ENCODE measurements at places on chromosomes 12 and 14.

- DNase-seq, result no peak
Measured at GRCh38 chr12:6058481-6059161, 65.8 kb downstream of the VWF start.

DNA sequence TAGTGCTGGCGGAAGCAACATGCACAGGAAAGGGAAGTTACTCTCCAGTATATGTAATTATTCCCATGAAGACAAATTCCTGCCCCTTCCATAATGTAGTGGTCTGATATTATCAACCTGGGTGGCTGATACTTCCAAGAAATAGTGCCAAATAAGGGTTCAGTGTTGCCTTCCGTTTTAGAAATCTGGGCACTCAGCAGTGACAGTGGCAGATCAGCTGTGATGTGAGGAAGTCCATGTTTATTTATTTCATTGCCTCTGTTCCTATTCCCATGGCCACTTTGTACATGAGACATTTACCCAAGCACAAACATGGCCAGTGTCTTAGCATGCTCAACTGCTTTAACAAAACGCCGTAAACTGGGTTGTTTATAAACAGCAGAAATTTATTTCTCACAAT, 20.3 kb upstream of the POC1B start:
- DNase-seq, result no peak

- no peak for DNase-seq
Measured at GRCh38 chr12:9687228-9687627, 17.7 kb downstream of the CLEC2D start.

- no peak for DNase-seq
Measured at GRCh38 chr12:50110127-50110761, 1.8 kb upstream of the COX14 start.

- DNase-seq, result no peak
Measured at GRCh38 chr14:21997300-21997699, 323.7 kb upstream of the OR4E1 start.

DNA sequence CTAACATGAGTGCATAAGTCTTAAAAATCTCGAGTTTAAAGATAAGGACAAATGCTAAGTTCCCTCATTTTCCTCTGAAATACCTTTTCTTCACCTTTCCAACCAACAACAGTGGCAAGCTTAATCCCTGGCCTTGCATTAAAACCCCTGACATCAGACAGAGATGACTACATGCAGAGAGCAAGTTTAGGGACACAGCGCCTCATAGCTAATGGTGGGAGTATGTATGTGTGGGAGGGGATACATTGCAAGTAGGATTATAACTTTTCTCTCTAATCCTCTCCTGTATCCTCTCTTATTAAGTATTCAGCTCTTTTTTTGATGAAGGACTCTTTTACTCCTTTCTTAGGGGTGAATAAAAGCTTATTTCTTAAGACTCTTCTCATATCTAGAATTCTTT, 547.1 kb downstream of the CCER1 start:
- no peak for DNase-seq

DNA sequence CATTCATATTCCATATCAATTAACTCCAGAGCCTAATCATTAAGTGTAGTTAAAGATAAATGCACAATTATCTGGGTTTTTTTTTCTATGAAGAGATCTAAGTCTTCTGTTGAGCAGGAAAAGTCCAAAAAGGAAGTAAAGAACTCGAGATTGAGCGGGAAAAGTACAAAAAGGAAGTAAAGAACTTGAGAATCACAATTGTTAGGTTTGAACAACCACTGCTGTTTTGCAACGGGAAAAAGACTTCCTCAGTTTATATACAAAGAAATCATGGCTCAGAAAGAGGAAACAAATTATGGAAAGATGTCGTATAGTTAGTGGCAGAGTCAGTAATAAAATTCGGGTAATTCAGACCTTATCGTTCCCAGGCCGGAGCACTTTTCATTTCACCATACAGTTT, 63.3 kb downstream of the PPP1R12A start:
- DNase-seq, result no peak

GRCh38 chr12:50013361-50014147, 11.7 kb downstream of the RACGAP1 start:
- no peak for DNase-seq

GRCh38 chr12:131783915-131784541, 44.2 kb upstream of the MMP17 start:
- no peak for DNase-seq

DNA sequence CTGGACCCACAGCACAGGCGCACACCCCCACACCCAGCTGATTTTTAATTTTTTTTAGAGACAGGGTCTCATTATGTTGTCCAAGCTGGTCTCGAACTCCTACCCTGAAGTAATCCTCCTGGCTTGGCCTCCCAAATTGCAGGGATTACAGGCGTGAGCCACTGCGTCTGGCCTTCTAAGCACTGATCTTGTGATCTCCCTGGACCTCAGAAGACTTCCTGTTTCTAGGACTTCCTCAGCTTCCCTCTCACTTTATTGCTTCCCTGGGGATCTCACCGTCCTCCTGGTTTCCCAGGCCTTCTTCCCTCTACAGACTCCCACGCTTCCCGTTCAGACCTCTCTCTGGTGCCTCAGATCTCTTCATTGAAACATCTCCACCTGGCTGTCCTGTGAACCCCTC, 13.8 kb downstream of the ZNF839 start:
- no peak for DNase-seq

GRCh38 chr12:102694903-102695302, 214.5 kb upstream of the IGF1 start:
- DNase-seq, result no peak

DNA sequence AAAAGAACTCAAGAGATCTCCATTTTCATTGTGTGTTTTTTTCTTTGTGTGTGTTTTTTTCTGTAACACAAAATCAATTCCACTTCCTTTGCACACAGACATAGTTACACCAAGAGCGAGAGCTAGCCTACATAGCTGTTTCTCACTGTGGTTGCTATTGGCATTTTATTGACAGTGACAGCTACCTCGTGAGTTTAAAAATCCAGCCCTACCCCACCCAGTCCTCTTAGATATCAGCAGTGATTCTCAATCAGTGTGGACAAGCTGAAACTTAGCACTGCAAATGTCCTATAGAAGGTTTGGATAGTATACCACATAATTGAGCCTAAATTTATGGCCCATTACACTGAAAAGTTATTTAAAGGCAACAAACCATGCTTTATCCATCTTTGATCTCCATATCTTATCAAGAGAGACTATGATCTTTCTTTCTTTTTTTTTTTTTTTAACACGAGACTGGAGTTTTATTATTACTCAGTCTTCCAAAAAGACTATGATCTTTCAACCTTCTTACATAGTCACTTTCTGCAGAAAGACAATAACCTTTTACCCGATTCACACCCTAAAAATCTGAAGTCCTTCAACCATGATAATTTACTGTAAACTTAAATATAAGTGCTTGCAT, 46.8 kb downstream of the ATP2B1 start:
- no peak for DNase-seq

DNA sequence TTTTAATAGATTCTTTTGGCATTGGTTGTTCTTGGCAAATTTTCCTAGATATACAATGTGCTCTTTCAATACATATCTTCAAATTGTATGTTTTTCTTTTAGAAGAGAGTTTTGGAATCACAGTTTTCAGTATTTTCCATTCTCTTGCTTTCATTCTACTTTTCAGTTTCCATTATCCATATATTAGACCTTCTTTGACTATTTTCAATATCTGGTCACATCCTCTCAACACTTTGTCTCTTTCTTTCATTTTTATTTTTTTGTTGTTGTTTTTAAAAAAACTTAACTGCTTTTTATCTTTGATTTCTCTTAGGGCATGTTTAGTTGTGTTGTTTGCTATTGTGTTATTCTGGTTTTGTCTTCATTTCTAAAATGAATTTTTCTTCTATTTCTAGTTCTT, 59.9 kb upstream of the CLMN start:
- no peak for DNase-seq

DNA sequence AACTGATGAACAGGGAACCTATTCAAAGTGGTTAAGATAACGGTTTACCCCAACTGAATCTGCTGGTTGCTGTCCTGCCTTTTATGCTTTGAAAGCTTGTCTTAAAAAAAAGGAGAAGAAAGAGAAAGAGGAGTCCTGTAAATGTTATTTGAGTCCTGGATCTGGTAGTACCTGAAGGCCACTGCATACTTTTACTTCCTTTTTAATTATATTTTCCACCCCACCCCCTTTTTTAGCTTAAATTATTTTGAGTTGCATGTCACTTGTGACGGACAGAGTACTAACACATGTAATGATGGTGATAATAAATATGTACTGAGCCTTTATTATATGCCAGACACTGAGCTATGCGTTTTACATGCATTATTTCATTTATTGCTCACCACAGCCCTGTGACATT, 2.5 kb upstream of the AMIGO2 start:
- no peak for DNase-seq

DNA sequence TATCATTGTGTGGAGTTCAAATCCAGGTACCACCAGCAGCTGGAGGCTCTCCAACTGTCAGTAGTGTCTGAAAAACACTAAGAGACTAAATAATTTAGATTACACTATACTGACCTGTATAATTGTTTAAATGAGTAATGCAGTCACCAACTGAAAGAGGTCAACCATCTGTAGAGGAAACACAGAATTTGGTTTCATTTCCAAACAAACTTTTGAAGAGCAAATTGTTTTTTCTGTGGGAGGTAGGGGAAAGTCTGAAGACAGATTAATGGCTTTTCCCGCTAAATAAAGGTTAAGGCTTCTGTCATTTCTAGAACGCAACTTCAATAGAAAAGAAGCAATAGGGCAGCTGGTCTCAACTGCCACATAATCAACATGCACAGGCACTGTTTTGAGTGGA, 462.6 kb downstream of the PRKD1 start:
- no peak for DNase-seq

GRCh38 chr12:94553130-94553519, 93.5 kb upstream of the CEP83 start:
- no peak for DNase-seq

GRCh38 chr14:101022916-101023435, 119.5 kb upstream of the RTL1 start:
- peak; percentile 23 for DNase-seq

- DNase-seq, result peak; percentile 49
Measured at GRCh38 chr14:93745603-93746273, 42.5 kb downstream of the PRIMA1 start.

- DNase-seq, result no peak
Measured at GRCh38 chr14:50082784-50083466, 33.4 kb downstream of the VCPKMT start.

- DNase-seq, result peak; percentile 87
Measured at GRCh38 chr12:103571286-103571685, 15.8 kb upstream of the STAB2 start.

GRCh38 chr12:130461447-130461815, 123.7 kb downstream of the PIWIL1 start:
- DNase-seq, result no peak

DNA sequence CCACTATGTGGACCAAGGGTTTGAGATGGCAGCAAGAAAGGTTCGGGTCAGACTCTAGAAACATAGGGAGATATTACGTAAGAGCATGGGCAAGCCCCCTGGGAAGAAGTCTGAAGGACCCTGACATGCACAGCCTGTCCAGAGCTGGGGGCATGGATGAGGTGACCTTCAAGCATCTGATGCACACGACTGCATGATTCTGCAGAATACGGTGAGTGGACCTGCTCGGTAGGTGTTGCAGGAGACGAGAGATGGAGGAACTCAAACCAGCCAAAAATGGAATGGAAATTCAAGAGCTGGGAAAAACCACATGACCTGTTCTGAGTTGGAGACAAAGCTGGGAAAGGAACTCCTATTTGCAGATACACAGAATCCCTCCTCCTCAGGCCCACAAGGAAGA, 43.6 kb downstream of the ANO2 start:
- DNase-seq, result no peak

DNA sequence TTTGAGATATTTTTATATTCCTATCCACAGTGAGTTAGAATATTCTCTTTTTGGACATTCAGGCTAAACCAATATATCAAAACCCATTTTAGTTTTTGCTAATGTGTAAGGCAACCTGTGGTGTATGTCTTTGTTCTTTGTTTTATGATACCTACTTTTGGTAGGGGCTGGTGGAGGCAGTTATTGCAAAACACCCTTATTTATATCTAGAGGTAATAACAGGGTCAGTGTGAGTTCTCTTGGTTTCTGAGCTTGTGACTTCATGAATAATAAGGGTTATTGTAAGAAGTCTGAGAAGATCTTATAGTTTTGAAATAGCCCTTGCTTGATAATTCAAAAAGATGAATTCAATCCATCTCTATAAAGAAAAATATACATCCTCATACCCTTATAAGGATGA, 235.1 kb upstream of the LRIG3 start:
- DNase-seq, result no peak

DNA sequence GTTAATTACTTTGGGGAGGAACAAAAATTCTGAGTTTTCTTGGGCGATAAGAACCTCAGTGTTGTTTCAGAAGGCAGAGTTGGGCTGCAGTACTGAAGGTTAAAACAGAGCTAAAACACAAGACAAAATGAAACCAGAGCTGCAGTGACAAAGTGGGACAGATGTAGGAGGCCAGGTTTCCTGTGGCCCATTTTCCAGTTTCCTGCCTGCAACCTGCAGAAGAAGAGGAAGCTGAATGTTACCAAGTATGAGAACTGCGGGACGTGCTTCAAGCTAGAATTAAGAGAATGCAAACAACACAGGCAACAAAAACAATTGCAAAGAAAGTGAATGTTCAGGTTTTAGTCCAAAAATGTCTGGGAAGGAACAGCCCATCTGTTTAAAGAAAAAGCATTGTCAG, 17.8 kb downstream of the ELK3 start:
- DNase-seq, result no peak

- DNase-seq, result no peak
Measured at GRCh38 chr12:131720921-131721320, 10.0 kb downstream of the SFSWAP start.

GRCh38 chr14:70239802-70240201, 51.1 kb upstream of the SLC8A3 start:
- no peak for DNase-seq

DNA sequence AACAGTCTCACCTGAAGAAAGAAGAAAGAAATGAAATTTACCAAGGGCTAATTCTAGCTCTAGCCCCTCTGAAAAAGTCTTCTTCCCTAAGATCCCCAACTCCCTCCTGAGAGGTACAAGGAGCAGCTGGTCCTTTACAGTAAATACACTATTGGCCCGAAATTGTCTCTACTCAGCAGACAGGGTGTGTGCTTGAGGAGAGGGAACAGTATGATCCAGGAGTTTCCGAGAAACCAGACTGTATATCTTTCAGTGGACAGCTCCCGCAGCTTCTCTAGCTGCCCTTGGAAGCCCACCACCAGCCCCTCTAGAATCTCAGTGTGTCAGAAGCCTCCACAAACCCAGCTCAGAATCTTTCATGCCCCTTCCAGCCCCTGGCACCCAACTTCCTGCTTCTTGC, 8.1 kb downstream of the GPR84 start:
- peak; percentile 48 for DNase-seq

- no peak for DNase-seq
Measured at GRCh38 chr12:82473111-82473754, 114.9 kb downstream of the METTL25 start.

- peak; percentile 84 for DNase-seq
Measured at GRCh38 chr12:48027183-48028002, 23.1 kb upstream of the COL2A1 start.

DNA sequence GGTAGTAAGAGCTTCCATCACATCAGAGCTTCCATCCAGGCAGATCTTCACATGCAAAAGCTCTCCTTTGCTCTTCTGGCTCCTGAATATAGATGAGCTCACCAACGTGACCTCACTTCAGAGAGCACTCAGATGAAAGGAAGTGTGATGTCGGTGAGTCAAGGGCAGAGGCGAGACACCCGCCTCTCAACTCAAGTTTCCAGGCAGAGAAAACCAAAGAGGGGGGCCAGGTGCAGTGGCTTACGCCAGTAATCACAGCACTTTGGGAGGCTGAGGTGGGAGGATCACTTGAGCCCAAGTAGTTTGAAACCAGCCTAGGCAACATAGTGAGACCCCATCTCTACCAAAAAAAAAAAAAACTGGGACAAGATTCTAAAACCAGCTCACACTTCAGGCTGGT, 126.9 kb downstream of the DUSP6 start:
- no peak for DNase-seq

Measured in ecto neural progenitor cell (in vitro differentiated cells).